ENCODE measurements at places on chromosomes 1 and 21. TPM values are rescaled to one million over a fixed set of nuclear protein-coding genes. Genes with fewer than 3 reads are reported as not detected.

The C1orf74 gene
- polyA plus RNA-seq, result 2.8 TPM

The SERPINC1 gene
- 0.12 TPM for polyA plus RNA-seq

The RGS7 gene
- polyA plus RNA-seq, result not detected

The KIAA0040 gene
- polyA plus RNA-seq, result 16.1 TPM

The SRGAP2 gene
- polyA plus RNA-seq, result 97.0 TPM

The RAVER2 gene
- polyA plus RNA-seq, result 19.6 TPM

The SLAMF7 gene
- 0.71 TPM for polyA plus RNA-seq

The AXDND1 gene
- not detected for polyA plus RNA-seq

The PRDM16 gene
- polyA plus RNA-seq, result 0.80 TPM

The ITLN1 gene
- polyA plus RNA-seq, result not detected

The TSTD1 gene
- polyA plus RNA-seq, result 30.0 TPM

All from hindlimb muscle (tissue), 1 donor.